ENCODE measurements at places on chromosomes 1 and 21.

DNA sequence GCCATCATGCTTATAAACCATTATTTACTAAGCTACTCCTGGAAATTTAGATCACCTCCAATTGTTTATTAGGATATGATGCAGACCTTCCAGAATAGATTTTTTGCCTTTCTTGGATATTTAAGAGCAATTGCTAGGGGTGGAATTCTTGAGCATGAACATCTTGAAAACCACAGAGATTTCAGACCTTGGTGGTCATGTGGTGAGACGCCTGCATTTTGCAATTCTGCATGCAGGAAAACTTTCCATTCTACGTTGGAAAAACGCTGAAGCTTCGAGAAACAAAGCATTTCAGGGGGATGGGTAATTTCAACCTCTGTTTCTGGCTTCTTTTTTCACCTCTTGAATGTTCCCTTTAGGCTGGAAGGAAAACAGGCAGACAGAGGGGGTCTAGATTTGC, 596.3 kb downstream of the KIF26B start:
- no peak for DNase-seq

DNA sequence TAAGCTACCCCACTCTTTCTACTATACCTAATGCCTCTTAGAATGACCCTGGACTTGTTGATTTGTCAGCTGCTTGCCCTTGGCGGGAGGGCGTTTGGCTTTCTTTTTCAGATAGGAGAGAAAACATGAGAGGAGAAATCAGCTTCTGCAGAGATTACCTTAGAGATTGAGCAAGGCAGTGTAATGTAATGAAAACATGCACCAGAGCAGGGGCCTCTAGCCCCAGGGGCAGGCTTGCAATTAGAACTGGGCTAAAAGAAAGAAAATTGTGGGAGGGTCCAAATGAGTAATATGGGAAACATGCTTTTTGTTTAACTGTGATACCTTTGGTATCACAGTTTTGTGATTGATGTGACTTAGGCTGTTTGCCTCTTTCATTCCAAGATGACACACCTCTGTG, 89.7 kb downstream of the PBX1 start:
- DNase-seq, result no peak

- DNase-seq, result no peak
Observed at GRCh38 chr1:42311897-42312296, 23.1 kb downstream of the FOXJ3 start.

- DNase-seq, result no peak
Observed at GRCh38 chr1:95731466-95731865, 497.5 kb downstream of the RWDD3 start.

- DNase-seq, result no peak
Observed at GRCh38 chr1:158019171-158019868, 25.9 kb downstream of the KIRREL1 start.

DNA sequence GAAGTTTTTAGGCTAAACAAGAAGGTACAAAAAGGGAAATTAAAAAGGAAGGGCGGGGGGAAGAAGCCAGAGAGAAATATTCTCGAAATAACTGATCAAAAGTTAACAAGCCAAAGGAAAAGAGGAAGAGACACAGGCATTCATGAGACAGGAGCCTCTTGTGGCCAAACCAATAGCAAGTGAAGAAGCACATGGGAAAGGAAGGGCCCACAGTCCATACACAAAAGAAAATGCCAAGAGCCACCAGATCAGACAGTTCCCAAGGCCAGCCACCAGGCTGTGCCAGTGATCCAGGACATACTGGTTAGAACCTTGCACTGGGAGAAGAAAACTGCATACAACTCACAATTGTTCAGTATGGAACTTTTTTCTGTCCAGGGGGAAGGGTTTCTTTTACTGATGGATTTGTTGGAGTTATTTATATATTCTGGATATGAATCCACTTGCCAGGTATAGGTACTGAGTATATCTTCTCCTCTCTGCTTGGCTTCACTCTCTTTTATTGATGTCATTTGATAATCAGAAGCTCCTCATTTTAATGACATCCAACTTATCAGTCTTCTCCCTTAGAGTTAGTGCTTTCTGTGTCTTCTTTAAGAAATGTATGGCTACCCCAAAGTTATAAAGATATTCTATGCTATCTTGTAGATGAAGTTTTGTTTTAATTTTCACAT, 76.8 kb downstream of the CD46 start:
- DNase-seq, result peak; percentile 66

DNA sequence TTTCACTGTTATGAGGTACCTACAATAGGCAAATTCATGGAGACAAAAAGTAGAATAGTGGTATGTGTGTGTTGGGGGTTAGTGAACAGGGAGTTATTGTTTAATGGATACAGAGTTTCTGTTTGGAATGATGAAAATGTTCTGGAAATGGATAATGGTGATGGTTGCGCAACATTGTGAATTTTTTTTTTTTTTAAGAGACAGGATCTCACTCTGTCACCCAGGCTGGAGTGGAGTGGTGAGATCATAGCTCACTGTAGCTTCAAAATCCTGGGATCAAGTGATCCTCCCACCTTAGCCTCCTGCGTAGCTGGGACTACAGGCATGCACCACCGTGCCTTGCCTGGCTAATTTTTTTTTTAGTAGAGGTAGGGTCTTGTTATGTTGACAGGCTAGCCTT, 34.5 kb upstream of the TRABD2B start:
- no peak for DNase-seq

DNA sequence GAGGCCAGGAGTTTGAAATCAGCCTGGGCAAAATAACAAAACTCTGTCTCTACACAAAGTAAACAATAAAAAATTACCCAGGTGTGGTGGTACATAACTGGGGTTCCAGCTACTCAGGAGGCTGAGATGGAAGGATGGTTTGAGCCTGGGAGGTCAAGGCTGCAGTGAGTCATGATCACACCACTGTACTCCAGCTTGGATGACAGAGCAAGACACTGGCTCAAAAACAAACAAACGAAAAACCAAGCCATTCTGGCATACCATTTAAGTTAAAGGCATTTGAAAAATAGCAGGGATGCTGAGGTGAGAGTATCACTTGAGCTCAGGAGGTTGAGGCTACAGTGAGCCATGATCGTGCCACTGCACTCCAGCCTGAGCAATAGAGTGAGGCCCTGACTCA, 5.3 kb upstream of the ALDH9A1 start:
- no peak for DNase-seq

All from activated T-cell treated with anti-CD3 and anti-CD28 coated beads, Interleukin-2, amount 50 U/mL, for 48 hours (primary cell).